ENCODE measurements at places on chromosomes 2 and 18.

DNA sequence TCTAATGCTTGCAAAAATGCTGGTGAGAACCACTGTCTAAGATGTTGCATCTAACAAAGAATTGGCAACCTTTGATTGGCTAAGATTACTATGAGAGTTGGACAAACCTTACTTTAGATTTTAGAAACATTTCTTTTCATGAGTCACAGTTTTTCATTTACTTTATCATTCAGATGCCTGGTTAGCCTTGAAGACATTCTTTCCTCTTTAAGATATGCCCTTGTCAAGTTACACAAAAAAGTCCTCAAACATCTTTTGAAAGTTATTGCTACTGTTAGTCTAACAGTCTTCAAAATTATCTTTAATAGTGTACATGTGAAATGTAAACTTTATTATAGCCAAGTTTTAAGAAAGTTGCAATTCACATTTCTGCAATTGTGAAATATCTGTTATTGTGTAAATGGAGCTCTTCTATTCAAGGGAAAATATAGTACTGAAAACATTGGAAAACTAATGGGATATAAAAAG, 276.3 kb downstream of the RND3 start:
- no peak for DNase-seq

DNA sequence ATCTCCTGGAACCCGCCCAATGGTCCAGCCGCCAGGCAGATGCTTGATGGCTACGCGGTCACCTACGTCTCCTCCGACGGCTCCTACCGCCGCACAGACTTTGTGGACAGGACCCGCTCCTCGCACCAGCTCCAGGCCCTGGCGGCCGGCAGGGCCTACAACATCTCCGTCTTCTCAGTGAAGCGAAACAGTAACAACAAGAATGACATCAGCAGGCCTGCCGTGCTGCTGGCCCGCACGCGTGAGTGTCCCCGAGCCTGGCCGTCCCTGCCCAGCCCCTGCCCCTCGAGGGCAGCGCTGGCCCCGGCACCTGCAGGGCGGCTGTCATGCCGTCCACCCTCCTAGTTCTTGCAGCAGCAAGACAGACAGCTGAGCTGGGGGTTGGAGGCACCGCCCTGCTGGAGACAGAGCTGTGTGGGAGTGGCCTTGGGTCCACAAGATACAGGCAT, 36.7 kb downstream of the MTERF4 start:
- no peak for DNase-seq

DNA sequence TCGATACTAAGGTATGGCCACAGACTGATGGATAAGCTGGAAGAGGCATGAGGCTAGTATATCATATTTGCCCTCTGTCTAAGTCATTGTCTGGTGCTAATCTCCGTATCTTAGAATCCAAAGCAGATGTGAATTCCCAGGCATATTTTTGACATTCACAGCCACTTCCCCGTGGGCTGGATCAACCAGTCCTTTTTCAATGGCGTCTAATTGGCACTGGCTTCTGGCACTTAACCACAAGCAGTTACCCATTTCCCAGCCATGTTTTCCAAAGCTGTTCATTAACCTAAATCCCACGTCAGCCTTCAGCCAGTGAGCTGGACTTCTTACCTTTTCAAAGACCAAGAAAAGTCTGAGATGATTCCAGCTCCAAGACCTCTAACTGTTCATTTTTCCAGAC, 20.7 kb upstream of the ZNF407 start:
- DNase-seq, result no peak

DNA sequence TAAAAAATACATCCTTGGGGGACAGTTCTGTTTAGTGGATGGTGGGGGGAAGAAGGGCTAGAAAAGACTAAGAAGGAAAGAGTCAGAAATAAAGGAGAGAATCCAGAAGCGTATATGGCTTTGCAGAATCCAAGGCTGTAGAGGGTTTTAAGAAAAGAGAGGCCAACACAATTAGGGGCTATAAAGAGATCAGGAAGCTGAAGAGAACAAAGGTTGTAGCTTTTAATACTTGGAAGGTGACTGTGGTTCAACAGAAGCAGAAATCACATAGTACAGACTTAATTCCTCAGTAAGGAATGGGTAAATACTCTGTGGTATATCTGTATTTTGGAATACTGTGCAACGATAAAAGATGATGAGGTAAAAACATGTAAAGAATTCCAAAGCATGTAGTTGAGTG, 286.4 kb downstream of the AGPS start:
- DNase-seq, result no peak

- DNase-seq, result no peak
Observed at GRCh38 chr2:667332-667999, 9.7 kb downstream of the TMEM18 start.

GRCh38 chr2:102424754-102425153, 1.8 kb downstream of the IL18RAP start:
- no peak for DNase-seq

DNA sequence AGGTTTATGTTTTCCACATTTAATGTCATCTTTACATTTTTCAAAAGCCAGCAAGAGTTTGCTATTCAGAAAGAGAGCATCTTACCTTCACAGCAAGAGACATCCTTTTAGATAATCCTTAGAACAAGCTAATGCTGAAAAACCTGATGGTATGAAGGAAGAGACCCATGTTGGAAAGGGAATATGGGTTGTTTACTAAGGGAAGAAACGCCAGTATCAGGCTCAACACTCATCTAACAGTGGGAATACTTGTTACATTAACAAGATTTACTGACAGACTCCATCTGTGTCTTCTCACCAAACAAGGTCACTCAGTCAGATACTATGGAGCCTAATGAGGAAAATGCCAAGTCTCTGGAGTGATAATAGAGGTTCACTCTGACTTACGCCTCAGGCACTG, 1474.1 kb upstream of the SLC39A10 start:
- DNase-seq, result no peak

DNA sequence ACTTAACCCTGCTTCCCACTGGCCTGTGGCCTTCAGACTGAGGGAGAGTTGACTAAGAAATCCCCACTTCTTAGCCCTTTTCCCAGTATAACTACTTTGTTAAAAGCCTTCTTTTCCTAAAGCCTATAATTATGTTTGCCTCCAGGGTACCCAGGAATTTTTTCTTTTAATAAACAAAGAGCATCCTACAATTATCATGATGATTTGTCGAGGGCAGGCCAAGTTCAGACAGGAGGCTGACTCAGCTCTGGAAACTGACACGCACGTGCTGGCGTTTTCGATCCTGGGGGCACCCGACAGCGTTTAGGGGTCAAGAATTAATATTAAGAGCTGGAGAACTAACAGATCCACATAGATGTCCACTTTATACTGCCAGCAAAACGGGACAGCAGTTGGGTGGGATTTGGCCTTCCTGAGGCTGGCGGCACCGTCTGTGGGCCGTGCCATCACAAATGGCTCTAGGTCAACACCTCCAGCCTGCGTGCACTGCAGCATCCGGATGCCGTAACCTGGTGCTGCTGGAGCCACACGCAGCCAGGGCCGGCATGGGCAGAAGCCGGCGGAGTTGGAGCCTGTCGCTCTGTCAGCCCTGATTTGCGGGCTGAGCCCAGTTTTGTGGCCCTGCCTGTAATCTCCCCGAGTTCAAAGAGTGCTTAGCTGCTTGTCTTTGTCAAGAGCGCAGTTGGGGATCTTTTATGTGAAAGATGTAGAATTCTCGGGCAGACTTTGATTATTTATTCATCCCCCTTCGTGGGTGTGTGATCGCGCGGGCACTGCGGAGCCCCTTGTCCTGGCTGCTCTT, 191.0 kb downstream of the GLI2 start:
- no peak for DNase-seq

- DNase-seq, result no peak
Observed at GRCh38 chr18:50569930-50570329, 10.0 kb downstream of the MAPK4 start.

DNA sequence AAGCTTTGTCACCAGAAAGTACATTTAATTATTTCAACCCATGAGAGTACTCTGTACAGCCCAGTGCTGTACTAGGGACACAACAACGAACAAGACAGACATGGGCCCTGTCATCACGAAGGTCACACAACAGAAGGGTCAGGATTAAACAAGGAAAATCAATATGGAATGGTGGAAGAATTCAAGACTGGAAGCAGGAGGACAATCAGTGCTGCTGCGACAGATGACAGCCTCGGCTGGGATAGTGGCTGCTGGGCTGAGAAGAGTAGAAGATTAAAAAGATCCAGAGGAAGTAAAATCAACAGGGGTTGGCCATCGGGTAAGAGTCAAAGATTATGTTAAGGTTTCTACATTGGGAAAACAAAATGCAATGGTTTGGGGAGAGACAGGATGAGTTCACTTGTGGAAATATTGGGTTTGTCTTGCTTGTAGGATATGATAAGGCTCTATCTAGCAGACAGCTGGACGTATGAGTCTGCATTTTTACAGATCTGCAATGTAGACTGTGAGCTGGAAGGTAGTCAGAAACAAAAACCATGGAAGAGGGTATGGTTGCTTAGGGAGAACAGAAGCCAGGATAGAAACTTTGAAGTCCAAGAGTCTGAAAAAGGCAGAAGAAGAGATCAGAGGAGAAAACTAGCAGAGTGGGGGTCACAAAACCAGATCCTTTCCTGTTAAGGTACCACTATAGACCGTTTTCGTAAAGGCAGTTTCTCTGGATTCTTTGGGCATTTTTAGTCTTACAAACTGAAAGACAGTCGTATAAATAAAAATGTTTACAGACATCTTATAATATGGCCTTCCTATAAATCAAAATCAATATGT, 84.1 kb downstream of the PRELID3A start:
- DNase-seq, result no peak

GRCh38 chr2:41806286-41806685, 241.5 kb upstream of the PKDCC start:
- no peak for DNase-seq

DNA sequence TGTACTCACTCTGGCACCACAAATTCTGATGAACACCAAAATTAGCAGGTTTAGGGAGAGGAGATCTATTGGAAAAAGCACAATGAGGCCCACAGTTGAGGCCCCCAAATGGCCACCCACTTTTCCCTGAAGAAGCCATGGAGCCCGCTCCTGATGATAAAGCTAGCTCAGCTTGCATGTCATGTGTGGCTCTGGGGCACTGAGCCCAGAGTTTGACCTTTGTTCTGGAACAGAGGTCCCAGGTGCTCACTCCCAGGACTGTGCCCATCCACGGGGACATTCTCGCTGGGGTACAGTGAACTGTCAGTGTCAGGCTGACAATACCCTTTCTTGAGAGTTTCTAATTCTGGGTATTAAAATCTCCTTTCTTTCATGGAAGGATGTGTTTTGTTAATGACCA, 36.2 kb downstream of the XDH start:
- no peak for DNase-seq

- no peak for DNase-seq
Observed at GRCh38 chr2:24539258-24539657, 48.2 kb downstream of the NCOA1 start.

GRCh38 chr2:119749477-119750012, 10.2 kb upstream of the PTPN4 start:
- no peak for DNase-seq

DNA sequence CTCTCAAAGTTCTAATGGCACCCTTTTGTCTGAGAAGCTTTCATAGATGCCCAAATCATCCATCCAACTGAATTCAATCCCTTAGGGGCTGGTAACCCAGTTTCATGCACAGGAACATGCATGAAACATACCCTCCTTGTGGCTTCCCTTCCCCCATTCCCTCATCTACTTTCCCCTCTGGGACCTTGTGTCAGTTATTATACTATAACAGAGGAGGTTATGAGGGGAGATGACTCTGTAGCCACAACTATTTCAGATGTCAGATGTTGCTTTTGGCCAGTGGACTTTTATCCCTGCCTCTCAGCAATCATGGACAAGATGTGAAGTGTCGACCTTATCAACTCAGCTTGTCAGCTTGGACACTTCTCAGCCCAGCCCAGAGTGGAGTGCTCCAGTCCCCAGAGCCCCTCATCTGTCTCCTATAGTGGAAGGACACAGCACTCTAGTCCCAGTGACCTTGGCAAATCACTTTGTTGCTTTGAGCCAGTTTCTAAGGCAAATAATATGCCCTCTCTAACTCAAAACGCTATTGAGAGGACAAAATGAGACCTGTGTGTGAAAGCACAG, 8.4 kb downstream of the DHRS9 start:
- no peak for DNase-seq

DNA sequence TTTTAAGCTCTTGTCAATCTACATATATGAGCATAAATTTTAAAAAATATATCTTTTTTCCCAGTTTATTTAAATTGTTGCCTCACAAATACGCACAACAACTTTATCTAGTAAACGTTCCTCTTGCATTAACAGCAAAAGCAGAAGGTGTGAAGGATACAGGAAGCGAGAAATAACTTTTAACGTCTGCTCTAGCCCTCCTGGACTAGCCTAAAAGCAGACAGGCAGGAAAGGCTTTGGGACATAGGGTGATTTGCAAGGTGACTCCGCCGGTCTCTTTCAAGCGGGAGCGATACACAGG, 434 bp upstream of the DUSP19 start:
- no peak for DNase-seq

- no peak for DNase-seq
Observed at GRCh38 chr2:169670215-169670651, 24.0 kb downstream of the CFAP210 start.

DNA sequence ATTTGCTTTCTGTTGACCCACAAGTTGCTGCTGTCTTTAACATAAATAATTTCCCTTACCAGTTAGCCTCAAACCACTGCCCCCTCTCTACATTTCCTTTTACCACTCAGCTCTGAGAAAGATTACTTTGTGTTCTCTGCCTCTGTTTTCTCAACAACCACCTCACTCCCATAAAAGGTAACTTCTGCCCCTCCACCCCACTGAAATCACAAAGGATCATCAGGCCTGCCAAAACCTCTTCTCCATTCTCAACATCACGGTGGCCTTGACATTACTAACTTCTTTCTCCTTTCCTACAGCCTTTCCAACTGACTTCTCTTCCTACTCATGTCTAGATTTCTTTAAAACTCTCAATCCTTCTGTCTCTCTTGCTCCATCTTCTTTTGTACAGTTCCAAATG, 10.1 kb downstream of the ACADL start:
- no peak for DNase-seq

All from lung (tissue), 17 donors.